Posterior vena cava (tissue), 2 donors: ENCODE measurements at places on chromosomes 6 and 20. TPM values are rescaled to one million over a fixed set of nuclear protein-coding genes. Genes with fewer than 3 reads are reported as not detected.

Gene TAF4
- 11.4 TPM for total RNA-seq

Gene CSE1L
- total RNA-seq = 37.2 TPM

Gene PDYN
- total RNA-seq = not detected

Gene C20orf144
- not detected for total RNA-seq

Gene BTN3A1
- 9.1 TPM for total RNA-seq

Gene SLC17A3
- total RNA-seq = not detected

DNA sequence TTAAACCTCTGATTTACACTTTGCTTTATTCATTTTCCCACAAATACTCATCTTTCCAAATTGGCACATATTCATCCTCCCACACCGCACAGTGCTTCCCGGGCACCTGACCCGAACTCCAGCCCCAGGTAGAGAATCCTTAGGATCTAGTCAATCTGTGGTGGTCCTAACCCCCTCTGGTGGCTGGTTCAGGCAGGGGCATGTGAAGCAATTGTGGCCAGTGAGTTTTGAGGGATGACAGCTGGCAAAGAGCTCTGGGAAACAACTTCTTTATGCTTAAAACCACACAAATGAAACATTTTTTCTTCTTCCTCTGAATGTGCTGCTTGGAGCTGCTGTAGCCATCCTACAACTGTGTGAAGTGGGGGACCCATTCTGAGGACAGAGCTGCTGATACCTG, 54.7 kb downstream of the ELOVL5 start:
- DNase-seq = no peak

DNA sequence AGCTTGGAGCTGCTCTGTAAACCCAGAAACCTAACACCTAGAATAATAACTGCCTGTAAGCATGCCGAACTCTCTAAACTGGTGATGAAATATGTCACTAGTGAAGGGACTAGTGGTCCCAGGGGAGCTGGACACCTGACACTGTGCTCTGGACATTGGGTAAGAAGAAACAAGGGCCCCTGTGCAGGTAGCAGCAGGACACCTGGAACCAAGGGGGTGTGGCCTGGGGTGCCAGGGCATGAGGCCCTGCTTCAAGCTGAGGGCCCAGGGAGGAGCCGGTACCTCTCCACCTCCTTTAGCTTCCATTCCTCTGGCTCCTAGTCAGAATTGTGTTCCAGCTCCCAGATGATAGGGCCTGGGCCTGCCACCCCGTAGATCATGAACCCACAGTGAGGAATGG, 263.2 kb downstream of the OGFRL1 start:
- peak; percentile 62 for DNase-seq

- no peak for DNase-seq
These were observed 173.5 kb downstream of the COL9A1 start for GRCh38 chr6:70129341-70129740.

DNA sequence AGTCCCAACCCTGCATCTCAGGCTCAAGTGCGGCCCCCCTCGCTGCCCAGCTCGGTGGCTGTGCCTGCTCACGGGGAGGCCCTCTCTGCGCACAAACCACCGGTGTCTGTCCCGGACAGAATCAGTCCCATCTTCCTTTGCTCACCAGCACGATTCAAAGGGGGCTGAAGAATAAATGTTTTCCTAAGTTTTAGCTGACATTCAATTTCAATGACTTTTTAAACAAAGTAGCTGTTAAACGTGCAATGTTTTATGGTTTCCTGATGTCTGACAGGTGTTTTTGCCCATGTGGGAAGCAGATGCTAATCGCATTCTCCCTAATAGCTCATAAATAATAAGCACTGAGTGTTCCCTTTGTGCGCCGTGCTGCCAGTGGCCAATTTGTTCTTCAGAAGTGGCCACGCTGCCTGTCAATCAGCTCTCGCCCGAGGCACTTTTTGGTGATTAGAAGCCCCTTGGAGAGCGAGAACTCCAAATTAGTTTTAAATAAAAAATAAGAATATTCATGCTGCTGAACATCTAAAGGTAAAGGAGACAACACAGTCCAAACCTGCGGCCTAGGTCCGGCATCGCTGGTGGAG, 26.3 kb downstream of the BHLHE23 start:
- no peak for DNase-seq

DNA sequence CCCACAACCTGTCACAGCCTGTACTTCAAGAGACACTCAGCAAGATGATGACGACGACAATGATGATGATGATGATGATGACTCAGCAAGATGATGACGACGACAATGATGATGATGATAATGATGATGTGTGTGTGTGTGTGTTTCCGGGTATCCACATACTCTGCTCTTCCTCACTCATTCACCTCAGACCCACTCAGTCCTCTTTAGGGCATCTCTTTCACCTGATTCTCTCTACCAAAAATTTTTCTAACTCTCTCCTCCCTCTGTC, 1.2 kb upstream of the EIF6 start:
- no peak for DNase-seq

DNA sequence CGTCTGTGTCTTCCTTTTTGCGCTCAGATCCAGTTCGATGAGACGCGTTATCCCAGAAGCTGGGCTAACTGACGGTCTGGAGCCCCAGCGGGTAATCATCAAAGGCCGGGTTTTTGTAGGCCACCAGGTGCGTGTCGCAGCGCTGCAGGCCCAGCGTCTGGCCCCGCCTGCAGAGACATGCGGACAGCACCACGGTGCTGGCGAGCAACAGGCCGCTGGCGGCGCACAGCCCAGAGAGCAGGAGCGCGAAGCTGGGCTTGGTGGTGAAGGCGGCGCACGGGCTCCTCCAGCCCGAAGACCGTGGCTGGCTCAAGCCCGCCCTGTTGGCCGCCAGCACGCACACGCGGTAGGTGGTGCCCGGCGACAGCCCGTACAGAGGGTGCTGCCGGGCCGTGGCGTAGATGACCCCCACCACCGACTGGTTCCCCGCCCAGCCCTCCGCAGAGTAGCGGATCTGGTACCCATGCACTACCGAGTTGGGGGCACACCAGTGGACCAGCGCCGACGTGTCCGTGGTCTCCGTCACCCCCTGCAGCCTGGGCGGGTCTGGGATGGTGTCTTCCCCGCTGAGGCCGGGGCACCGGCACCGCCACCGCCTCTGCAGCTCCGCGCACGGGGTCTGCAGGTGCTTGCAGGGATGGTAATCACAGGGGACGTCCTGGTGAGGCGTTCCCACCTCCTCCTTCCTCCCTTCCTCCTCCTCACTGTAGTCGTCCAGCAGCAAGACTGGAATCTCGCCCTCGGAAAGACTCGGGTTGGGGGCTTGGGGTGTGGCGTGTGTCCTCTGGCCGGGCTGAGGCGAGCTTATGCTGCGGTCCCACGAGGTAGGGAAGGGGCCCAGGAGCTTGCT, 12.7 kb downstream of the LRRN4 start:
- DNase-seq = no peak

GRCh38 chr20:56430461-56430860, 18.4 kb downstream of the CASS4 start:
- DNase-seq = no peak

DNA sequence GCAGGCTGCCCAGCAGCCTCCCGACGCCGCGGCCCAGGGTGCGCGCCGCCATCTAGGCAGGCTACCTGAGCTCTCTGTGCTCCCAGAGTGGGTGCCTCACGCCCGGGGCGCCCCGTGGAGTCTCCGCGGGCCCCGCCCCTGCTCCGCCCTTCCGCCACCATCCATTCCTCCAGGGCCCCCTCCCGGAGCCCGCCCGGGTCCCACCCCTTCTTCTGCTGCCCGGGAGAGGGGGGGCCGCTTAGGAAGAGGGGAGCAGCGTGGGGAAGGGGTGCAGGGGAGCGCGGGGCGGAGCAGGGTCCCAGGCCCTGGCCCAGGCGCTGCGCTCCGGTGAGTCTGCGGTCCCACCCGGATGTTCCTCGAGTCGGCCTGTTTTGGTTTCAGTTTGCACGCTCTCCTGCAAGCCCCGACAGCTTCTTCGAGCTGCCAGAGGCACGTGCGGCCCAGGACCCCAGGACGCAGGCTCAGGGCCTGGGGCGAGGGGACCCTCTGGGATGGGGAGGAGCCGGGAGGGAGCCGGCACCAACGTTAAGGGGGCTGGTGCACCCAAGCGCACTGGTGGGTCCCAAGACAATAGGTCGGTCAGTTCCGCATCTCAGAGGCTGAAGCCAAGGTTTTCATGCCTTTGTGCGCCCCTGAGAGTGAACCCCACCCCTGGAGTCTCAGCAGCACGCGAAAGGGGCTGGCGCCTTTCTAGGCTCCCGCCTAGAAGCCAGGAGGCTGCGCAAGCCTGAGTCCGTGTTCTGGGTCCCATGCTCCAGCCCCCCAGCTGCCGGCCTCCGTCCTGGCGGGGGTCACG, at the start of gene ACSS1:
Gene ACSS1, minus strand, starts transcription at position 89 of the 796 bp plus-strand sequence. Its CDS starts 37 bp downstream, at position 52.
- DNase-seq = peak; percentile 83

DNA sequence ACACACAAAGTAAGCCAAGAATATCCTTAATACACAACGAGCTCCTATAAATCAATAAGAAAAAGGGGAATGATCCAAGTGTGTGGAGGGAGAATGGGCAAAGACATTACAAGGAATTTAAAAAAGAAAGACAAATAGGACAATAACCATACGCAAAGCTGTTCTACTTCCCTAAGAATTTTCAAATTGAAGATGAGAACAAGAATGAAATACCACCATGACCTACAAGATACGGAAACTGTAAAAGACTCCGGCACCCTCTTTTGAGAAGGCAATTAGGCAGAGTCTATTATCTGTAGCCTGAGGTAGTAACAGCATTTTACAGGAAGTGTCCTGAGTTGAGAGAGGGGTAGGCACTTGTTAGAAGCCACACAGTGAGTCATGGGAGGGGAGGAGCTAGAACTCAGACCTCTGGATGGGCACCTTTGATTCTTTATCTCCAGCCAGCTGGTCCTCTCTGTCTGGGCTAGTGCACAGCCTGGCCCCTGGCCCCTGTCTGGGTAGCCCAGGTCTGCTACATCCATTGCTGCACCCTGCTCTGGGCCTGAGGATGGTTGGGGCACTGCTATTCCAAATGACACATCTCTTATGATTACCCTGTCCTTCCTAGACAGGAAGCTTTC, 15.3 kb downstream of the RSPO4 start:
- DNase-seq = no peak

- DNase-seq = no peak
These were observed 30.8 kb upstream of the HLA-DOA start for GRCh38 chr6:33040157-33040556.

DNA sequence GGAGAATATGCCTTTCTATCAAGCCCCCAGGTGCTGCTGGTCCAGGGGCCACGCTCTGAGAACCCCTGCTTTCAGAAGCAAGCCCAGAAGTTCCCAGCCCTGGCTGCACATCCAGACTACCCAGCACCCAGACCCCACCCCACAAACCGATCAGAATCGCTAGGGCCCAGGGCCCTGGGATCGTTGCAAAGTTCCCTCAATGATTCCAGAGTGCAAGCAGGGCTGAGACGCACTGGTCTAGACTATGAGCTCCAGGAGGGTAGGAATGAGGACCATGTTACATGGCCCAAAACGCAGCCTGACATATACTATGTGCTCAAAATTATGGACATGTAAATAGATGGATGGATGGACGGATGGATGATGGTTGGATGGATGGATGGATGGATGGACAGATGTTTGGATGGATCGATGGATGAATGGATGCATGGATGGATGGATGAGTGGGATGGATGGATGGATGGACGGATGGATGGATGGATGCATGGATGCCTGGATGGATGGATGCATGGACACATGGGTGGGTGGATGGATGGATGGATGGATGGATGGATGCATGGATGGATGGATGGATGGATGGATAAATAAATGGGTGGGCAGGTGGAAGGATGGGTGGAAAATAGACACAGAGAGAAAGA, 194.1 kb downstream of the PREX1 start:
- DNase-seq = no peak

- DNase-seq = no peak
These were observed 108.0 kb upstream of the LRFN2 start for GRCh38 chr6:40695114-40695513.

DNA sequence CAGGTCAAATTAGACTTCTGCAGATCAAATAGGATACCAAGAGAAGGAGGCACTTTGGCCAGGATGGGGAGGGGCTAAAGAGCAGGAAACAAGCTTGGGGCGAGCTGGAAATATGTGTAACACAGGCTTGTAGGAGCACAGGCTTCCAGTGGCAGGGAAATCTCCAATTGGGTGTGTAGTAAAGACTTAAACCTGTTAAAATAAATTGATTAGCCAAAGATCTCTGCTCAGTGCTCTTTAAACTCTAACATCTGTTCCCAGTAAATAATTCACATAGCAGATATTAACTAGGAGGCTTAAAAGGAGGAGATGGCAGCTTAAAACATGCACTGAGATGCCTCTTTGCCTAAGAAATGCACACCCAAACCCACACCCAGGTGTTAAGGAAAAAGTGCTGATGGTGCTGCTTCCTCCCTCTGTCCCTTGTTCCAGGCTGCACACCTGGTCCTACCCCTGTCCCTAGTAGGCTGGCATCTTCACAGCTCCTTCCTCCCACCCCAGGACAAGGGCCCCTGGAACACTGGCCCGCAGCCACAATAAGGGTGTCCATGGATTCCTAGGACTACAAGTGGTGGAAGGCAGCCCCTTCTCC, 93.5 kb upstream of the MLN start:
- DNase-seq = no peak

DNA sequence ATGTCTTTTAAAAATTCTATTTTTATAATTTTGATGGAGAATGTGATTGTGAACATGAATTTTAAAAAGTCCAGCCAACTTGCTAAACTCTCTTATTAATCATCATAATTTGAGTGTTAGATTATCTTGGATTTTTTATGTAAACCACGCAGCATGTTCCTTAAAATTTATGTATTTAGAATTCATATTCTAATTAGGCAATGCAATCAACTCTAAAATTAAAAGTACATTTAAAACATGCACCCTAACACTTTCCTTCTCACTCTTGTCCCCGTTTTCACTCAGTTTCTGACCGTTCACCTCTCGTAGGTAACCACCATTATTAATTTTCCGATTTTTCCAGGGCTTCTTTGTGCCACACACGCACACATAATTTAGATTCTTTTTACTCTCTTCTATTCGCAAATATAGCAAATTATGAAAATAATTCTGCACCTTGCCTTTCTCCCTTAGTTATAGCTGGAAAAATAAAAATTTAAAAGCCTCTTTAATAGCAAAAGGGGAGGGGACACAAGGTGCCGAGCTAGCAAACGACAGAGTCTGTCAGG, 329 bp upstream of the ZKSCAN3 start:
- DNase-seq = no peak

GRCh38 chr6:1027109-1027794, 284.6 kb upstream of the FOXQ1 start:
- DNase-seq = no peak
